RPMI7951 (cell line): ENCODE measurements at places on chromosomes 5 and 9. TPM values are rescaled to one million over a fixed set of nuclear protein-coding genes. Genes with fewer than 3 reads are reported as not detected.

GRCh38 chr5:36575361-36575781, 31.0 kb upstream of the SLC1A3 start:
- DNase-seq, result peak; percentile 71

GRCh38 chr5:44332285-44332971, 56.8 kb downstream of the FGF10 start:
- peak; percentile 10 for DNase-seq

GRCh38 chr5:16304846-16305245, 125.3 kb upstream of the MARCHF11 start:
- DNase-seq, result peak; percentile 65

GRCh38 chr5:60184606-60185005, 291.1 kb upstream of the PDE4D start:
- DNase-seq, result peak; percentile 83

- no peak for DNase-seq
These were observed 362.6 kb downstream of the DNAH5 start for GRCh38 chr5:13581914-13582313.

- DNase-seq, result no peak
These were observed 10.0 kb upstream of the TCOF1 start for GRCh38 chr5:150347451-150347850.

DNA sequence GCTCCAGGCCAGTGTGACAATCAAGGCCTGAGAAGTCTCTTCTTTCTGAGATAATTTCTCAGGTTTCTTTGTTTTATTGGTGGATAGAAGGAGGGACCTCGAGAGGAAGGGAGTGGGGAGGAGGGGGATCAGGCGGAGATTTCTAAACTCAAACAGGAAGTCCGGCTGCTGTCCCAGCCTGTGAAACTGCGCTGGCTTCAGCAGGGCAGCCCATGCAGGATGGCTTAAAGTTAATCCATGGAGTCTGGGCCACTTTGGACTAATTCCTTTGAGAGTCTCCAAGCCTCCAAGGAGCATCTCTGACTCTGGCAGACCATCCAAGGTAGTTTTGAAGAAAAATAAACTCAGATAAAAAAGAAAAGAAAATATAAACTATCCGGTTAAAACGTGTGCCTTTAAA, 378.5 kb downstream of the MLLT3 start:
- DNase-seq, result no peak

DNA sequence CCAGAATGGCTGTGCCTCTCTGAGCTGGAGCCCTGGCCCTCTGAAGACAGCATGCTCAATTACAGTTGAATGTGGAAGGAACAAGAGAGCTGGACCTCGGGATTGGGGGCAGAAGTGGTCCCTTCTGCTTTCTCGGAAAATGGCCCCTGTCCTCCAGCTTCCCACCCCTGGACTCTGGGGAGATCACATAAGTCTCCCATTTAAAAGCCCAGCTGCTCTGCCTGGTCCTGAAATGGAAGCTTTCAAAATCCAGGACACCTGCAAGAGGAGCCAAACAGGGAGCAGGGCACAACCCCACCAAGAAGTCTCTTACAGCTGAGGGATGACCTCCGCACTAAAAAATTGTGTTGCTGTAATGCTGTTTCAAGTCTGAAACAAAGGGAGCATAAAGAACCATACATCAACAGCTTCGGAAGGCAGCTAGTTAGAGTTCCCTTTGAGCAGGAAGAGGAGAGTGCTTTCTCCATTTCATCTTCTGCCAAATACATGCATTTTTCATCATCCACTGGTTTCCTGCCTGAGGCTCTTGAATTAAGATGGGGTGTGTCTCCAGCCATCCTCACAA, 48.2 kb downstream of the TGFBI start:
- no peak for DNase-seq

DNA sequence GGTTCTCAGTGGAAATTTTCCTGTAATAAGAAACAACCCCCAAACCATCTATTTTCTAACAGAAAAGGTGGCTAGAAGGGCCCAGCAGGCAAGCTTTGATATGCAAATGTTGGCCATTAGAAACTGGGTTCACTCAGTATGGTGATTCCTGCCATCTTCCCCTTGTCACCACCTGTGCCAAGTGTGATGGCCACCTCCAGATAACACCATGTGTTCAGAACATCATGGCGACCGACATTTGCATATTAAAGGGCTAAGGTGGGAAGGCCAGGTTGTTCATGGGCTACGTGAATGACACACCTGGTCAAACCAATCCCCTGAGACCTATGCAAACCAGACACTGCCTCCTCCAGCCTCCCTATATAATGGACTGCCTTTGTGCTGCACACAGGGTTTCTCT, 20.4 kb downstream of the FOXE1 start:
- DNase-seq, result no peak

DNA sequence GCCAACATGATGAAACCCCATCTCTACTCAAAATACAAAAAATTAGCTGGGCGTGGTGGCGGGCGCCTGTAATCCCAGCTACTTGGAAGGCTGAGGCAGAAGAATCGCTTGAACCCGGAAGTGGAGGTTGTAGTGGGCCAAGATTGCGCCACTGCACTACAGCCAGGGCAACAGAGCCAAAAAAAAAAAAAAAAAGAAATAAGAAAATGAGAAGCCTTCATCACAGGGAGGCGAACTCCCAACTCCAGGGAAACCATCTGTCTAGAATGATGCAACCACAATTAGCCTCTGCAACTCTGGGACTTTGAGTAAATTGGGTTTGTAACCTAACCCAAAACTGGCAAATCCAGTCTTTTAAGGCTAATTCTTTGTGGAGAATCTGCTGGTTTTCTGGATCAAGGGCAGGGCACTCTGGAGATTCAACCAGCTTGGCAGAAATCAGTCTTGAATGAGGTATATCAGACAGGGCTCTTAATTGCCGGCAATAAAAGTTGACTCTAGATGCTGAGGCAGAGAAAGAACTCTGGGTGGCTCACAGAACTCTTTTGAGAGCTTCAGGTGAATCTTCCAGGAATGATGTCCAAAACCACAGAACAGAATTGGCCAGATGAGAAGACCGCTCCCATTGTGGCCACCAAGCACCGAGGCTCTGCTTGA, 9.9 kb downstream of the S100Z start:
- no peak for DNase-seq

GRCh38 chr5:3411363-3411762, 184.3 kb upstream of the IRX1 start:
- DNase-seq, result no peak

- no peak for DNase-seq
These were observed 386.6 kb upstream of the RPS23 start for GRCh38 chr5:82664732-82665131.

DNA sequence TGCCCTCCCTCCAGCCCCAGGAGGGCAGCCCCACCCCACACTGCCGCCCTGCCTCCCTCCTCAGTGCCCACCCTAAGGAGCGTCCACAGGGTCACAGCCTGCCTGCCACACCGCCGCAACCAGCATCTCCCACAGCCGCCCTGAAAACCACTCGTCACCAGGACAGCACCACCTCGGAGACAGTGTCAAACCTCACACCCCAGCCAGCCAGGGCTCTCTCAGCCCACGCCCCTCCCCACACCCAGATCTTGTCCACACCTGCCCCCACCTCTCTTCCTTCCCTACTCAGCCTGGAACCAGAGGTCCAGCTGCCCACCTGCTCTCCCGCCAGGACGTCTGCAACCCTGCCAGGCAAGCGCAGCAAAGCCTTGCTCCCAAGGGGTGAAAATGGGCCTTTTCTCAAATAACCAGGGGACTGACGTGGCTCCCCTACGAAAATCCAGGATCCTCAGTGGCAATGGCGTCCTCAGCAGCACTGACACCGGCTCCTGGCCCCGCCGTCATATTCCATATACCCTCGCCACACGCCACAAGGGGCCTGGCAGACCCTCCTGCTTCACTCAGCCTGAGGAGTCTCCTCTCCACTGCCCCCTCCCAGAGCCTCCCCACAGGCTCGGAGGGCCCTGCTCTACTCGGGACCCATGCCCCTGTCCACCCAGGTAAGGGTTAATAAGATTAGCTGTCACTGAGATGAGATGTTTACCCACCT, 71.0 kb upstream of the ADAMTS2 start:
- no peak for DNase-seq

DNA sequence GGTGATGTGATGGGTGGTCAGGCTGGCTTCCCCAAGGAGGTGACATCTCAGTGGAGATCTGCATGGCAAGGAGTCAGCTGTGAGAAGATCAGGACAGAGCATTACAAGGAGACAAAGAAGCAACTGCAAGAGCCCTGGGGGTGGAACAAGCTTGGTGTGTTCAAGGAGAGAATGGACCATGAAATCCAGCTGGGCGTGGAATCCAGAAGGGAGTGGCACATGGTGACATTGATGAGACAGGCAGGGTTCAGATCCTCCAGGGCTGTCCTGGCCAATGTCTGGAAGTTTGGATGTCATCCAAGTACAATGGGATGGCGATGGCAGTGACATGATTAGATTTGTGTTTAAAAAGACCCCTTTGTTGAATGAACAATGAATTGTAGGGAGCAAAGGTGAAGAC, 175.6 kb downstream of the MACROH2A1 start:
- DNase-seq, result no peak

DNA sequence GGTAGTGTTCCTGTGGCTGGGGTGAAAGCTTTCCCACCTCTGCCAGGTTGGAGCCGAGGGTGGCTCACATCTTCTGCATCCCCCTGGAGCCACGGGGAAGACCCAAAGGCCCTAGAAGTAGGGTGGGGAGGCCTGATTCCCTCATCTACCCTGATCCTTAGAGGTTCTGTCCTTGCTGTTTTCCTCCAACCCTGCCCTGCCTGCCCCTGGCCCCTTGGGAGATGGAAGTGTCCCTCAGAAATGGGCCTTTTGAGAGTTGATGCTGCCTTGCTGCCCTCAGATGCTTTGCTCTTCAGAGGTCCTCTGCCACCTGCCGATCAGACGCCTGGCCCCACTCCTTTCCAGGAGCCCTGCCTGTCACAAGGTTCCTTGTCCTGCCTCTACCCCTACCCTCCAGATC, 6.3 kb downstream of the CCL19 start:
- no peak for DNase-seq

GRCh38 chr5:166370928-166371690, 1920.3 kb upstream of the WWC1 start:
- DNase-seq, result peak; percentile 44

DNA sequence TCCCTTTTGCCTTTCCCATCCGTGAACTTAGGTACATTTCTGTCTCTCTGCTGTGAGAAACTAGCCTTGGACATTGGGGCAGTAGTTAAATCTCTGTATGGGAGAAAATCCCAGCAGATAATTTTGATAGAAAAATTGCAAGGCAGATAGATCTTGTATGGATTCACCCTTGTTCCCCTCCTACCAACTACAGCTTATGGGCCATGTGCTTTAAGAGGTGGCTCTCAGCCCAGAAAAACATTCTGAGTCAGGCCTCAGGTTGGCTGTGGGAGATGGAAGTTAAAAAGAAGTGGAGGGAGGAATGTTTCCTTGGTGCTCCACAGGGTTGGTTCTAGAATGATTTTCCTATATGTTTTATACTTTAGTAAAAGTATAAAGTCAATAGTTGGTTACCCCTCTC, 1.4 kb upstream of the KDM3B start:
- DNase-seq, result peak; percentile 60

DNA sequence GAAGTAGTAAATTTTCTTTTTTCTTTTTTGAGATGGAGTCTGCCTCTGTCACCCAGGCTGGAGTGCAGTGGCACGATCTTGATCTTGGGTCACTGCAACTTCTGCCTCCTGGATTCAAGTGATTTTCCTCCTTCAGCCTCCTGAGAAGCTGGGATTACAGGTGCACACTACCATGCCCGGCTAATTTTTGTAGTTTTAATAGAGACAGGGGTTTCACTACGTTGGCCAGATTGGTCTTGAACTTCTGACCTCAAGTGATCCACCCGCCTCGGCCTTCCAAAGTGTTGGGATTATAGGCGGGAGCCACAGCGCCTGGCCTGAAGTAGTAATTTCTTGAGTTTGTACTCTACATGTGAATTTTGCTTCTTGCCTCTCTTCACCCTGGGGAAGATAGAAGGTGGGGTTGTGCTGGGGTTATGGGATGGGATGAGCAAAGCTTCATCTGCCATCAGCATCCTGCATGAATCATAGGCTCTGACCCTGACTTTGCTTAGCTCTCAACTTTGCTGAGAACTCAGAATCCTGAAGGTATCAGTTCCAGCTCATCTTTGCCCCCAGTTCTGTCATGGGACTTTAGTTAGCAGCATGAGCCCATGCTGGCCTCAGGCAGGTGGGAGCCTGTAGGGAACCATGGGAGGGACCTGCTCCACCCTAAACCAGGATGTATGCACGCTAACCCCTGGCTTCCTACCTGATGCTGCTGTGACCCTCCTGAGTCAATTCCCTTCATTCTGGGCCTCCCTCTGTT, 9.3 kb upstream of the CCL21 start:
- DNase-seq, result no peak

GRCh38 chr9:92620845-92621244, 49.1 kb downstream of the IPPK start:
- no peak for DNase-seq

DNA sequence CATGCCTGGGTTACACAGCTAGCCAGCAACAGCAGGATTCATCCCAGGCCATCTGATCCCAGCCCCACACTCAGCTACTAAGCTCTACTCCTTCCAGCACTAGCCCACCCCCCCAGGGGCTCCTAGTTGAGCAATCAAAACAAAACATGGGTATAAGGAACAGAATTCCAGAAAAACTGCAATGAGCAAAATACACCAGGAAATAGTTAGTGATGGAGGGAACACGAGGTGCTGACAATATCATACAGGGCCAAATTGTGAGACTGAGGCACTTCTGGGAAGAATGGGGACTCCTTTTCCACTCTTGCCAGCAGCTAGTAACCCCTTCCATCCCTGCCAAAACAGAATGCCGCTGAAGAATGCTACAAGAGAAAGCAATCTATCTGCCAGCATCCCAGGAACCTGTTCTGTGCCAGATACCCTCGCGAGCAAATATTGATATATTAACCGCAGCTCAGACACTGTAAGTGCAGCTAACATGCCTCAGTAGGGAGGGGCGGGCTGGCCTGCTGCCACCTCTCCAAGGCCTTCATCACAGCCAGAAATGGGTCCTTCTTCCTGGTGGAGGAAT, 161.4 kb downstream of the SLIT3 start:
- DNase-seq, result no peak

DNA sequence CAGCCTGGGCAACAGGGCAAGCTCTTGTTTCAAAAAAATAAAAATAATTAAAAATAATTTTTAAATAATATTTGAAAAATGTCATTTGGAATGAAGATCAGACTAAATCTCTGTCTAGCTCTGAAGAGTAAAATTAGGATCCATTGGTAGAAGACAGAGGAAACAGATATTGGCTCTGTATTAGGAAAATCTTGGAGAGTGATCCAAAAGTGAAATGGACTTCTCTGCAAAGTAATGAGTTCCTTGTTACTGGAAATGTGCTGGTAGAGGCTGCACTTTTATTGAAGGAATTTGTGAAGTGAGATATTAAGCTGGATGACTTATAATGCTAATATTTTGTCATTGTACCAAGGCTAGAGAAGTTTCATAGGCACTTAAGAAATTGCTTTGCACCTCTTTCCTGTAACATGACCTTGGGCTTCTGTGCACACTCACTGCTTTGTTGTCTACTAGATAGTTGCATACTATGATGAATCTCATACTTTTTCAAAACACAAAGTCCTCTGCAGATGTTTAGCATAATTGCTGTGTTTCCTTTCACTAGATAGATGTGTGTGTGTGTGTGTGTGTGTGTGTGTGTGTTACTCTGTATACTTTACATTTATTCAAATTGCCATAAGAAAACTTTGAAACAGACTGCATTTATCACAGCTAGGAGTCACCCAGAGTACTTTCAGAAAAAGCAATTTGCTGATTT, 13.1 kb downstream of the THBS4 start:
- DNase-seq, result no peak

TJP2 gene
- total RNA-seq, result 18.3 and 19.3 TPM in 2 replicates

EDIL3 gene
- total RNA-seq, result 45.8 and 58.4 TPM in 2 replicates

GARIN3 gene
- not detected in 2 replicates for total RNA-seq

PRLR gene
- total RNA-seq, result 0.10 and 0.12 TPM in 2 replicates

PCDHGA2 gene
- total RNA-seq, result 6.8 and 7.0 TPM in 2 replicates

APBA1 gene
- total RNA-seq, result 0.10 and 0.12 TPM in 2 replicates

LIFR gene
- total RNA-seq, result 5.5 and 7.8 TPM in 2 replicates
